AG08395 (cell line): ENCODE measurements at places on chromosomes 3 and 15.

DNA sequence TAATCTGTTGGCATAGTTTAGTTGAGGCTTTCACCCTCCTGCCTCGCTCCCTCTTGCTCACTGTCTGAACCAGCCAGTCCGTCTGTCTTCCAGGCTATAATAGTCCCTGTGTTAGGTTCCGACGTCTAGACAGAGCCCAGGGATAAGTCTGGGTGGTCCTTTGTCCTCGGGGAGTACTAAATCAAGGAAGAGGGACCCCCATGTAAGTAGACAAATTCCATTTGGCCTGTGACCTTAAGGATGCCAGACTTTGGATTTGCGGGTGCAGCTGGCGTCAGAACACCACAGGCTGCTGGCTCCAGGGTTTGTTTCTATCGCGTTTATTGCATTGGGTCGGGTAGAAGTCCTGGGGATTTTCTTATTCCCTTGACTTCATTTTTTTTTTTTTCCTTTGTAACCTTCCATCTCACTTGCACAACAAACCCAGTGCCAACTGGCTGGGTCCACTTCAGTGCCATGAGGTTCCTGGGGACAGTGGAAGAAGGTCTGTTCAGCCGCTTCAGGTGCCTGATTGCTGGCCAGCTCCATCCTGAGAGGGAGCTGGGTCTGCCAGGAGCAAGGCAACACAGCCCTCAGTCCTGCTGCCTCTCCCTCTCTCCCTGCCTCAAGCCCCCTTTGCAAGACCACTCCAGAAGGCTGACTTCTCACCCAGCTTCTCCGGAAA is 95.4 kb upstream of the KLHL25 start:
- no peak for DNase-seq

GRCh38 chr15:65071381-65071811 is 3.6 kb upstream of the RASL12 start:
- DNase-seq: no peak

DNA sequence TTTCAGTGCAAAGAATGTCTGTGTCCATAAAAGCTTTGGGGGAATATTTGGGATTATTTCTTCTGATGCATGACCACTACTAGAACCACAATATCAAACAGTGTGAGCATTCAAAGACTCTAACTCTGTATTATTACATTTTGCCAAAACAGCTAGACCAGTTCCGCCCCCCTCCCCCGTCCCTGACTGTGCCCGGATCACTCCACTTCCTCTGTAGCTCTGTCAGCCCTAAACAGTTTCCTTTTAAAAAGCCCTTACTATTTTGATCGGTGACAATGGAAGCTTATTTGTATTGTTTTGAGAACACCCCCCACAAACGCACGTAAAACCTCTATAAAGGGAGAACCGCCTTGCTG is 36.6 kb upstream of the EPHB3 start:
- DNase-seq: no peak

GRCh38 chr3:117486719-117487716 is 777.4 kb downstream of the TUSC7 start:
- no peak for DNase-seq

GRCh38 chr3:11459186-11459824 is 184.4 kb downstream of the VGLL4 start:
- no peak for DNase-seq

DNA sequence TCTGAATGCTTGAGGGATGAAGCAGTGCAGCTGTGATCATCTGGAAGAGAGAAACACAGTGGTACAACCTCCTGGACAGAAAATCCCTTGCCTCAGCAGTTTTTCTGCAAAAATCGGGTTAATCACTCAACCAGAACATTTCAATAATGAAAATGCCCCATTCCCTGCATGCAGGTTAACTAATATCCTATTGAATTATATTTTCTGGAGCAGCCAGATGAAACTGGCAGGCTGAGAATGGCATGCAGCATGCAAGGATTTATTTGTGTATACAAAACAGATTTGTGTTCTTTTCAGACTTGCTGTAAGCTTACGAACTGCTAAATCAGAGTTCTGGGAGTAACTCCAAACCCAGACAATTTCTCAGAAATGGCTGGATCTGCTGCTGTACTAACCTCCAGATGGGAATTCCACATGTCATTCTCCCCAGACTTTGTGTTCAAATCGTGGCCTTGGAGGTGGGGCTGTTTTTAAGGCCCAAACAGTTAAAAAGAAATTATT is 39.1 kb downstream of the SLC9A9 start:
- DNase-seq: peak; percentile 33

DNA sequence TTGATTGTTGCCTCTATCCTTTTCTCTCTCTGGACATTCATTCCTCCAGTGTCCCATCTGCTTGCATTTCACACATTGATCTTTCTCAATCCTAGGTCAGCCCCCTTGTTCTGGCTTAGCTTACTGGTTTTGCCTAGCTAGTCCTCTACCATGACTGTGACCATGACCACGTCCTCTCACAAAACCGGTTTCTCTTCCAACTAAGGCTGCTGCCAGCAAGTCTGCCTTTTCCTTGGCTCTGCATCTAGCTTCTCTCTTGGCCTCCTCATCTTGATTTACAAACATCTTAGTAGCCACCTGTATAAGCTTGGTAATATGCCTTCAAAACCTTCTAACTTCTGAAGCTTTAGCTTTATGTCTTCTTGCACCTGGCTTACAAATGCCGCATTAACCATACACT is 167.2 kb downstream of the STXBP5L start:
- no peak for DNase-seq

GRCh38 chr15:94298364-94298763 is 67.0 kb downstream of the MCTP2 start:
- DNase-seq: no peak

DNA sequence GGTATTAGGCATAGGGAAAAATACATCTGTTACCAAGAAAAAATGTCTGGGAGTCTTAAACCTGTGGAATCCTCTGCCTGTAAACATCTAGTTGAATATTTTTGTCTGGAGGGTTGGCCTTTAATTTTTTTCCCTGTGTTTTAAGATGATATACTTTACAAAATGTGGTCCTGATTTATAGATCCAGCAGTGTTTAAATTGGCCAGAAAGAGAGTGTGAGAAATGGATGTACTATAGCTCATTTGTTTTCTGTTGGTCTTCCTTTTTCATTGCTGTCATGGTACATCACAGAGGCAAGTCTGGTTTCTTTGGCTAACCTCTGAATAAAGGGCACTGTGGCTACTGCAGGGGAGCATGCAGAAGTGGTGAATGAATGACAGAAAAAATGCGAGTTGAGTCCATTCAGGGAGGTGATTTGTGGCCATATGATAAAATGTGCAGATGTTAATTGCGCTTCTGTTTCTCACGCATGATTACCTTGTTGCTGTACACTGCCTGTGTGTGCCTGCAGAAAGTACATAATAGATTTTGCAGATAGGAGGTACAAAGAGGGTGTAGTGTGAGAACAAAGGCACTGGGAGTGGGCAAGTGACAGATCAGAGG is 150.0 kb downstream of the NFKBIZ start:
- no peak for DNase-seq

- peak; percentile 80 for DNase-seq
Observed at GRCh38 chr3:46693038-46693891, at the start of gene ALS2CL. ALS2CL (minus strand) TSS chr3:46693679; CDS start chr3:46689440, 4,239 bp downstream.

DNA sequence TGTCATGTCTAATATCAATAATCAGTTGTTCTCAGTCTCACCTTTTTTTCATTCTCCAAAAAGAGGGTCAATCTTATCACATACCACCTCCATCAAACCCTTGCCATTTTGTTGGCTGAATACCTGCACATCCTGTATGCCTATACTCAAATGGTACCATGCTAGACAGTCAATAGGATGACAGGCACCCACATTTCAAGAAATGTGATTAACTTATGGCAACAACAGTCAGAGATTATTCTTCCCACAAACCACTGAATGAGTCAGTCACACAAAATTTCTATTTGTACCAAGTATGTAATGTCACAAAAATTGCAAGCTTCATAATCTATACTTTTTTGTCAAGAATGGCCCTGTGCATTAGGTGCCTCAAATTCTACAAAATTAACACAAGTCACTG is 5.1 kb upstream of the SLC27A2 start:
- no peak for DNase-seq

DNA sequence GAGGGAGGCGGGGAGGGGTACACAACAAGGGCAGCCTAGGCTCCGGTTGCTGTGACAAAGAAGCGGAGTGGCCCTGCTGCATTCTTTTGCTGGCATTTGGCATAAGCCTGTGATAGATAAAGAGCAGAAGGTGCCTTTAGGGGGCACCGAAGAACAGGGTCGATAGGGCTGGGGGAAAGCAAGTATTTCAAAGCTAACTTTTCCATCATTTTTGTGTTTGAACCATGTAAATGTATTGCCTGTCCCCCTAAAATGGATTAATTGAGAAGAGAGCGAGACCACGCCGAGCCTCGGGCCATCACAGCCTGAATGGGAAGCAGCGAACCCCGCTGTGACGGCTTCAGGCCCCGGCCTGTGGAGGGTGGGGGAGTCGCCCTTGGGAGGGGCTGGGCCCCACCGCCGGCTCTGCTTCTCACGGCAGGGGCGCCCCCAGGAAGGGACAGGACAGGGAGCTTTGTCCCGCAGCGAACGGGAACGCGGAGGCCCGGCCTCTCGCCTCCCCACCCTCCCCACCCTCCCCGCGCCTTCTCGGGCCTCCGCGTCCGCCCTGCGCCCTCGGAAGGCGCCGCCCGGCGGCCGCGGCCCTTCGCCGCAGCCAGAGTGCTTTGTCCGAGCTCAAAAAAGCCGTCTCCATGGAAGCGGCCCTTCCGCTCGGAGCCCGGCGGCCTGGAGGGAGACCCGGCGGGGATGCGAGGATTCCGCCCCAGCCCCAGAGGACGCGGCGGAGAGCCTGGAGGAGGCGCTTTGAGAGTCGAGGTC is 32.4 kb upstream of the ALDH1L1 start:
- peak; percentile 61 for DNase-seq

DNA sequence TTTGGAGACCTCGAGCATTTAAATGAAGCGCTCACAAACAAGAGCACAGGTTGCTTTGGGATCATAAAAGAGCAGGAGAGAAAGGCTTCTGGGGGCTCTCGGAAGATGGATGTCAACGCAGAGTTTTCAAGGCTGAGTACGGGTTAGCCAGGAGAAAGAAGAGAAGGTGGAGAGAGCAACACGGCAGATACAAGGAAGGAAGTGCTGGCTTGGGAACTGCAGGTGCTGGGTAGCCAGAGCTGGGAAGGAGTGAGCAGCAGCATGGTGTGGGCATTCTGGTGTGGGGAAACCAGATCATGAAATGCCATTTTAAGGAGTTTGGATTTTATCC is 580 bp upstream of the RUBCN start:
- DNase-seq: peak; percentile 7

DNA sequence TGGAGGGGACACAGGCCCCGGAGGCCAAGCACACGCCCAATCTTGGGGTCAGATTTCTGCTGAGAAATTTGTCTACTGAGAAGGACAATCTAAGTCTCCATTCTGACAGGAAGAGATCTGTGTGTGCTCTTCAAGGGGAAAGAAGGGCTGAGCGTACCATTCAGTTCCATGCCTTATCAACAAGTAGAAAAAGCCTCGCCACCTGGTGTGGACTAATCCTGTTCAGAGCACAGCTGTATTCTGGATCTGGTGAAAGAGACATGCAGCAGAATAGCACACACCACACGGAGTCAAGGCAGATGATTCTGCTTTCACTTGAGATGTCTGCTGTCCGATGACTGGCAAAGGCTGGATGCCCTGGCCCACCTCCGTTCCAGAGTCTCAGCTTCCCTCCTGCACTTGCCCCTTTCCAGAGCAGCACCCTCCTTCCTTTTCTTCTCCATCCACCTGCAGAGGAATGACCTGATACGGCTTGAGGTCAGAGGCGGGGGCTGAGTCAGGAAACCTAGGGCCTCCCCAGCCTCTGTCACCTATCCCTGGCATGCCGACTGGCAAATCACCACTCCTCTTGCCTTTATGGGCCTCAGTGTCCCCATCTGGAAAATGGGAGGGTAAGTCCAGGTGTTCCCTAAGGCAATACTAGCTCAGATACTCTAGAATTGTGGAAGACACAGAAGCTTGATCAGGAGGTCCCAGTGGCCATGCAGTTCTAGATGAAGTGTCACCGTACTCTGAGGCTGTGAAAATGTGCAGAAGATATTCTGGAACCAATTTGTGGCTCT is 36.9 kb upstream of the CTSH start:
- DNase-seq: no peak

GRCh38 chr3:189635339-189635738 is 4.2 kb downstream of the TP63 start:
- no peak for DNase-seq

- no peak for DNase-seq
Observed at GRCh38 chr3:13133471-13133981, 60.3 kb upstream of the IQSEC1 start.
